ENCODE measurements at places on chromosomes 6 and 20. TPM values are rescaled to one million over a fixed set of nuclear protein-coding genes. Genes with fewer than 3 reads are reported as not detected.

DNA sequence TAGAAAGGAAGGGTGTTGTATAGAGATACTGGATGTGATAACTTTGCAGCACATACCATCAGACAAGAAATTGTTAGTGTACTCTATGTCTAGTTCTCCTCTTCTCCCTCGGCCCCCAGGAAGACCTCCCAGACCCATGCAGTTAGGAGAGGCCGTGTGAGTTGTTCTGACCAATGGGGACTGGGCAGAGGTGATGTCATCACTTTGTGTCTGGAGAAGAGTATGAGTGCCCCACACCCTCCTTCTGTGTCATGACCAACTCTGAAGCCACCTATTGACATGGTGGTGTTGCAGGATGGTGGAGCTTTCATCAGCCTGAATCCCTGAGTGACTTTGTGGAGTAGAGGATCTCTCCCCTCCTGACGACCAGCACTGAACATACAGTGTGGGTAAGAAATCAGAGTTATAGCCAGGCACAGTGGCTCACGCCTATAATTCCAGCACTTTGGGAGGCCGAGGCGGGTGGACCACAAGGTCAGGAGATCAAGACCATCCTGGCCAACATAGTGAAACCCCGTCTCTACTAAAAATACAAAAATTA is 72.2 kb downstream of the IPCEF1 start:
- no peak for DNase-seq

The SIRT5 gene
- total RNA-seq, result 7.1 TPM

The DZANK1 gene
- 2.9 TPM for total RNA-seq

DNA sequence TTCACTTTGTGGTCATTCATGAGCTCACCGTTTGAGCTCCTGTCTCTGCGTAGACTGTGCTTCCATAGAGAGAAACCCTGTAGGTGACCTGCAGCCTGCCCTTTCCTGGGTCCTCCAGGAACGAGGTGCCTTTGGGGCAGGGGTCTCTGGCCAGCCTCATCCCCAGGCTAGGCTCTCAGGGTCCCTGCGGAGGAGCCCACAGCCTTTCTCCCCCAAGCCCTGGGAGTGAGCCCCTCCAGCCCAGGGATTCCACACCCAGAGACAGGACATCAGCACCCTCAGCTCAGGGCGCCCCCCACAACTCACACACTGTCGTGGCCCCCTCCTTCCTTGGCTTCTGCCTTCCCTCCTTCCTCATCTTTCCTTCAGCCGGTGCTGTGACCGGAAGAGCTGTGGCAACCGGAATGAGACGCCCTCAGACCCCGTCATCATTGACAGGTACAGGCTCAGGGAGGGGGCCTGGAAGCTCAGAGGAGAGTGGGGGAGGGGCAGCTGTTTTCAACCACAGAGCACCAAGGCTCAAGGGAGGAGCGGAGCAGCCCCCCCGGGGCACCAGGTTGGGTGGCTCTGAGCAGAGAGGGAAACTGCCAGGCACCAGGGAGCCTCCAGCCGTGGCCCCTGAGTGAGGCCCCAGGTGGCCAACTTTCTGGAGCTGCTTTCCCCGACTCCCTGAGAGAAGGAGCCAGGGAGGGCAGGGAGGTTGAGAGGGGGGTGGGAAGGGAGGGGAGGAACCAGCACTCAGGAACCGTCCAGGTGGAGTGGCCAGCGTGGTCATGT is 16.8 kb downstream of the EBF4 start:
- DNase-seq, result peak; percentile 93

GRCh38 chr6:10099529-10100140 is 315.2 kb downstream of the TFAP2A start:
- no peak for DNase-seq

The GNAS-AS1 gene
- total RNA-seq, result not detected

The DEFB110 gene
- not detected for total RNA-seq

The ULBP3 gene
- total RNA-seq, result 1.7 TPM

The LY6G6C gene
- not detected for total RNA-seq

The TBX18 gene
- 9.8 TPM for total RNA-seq

DNA sequence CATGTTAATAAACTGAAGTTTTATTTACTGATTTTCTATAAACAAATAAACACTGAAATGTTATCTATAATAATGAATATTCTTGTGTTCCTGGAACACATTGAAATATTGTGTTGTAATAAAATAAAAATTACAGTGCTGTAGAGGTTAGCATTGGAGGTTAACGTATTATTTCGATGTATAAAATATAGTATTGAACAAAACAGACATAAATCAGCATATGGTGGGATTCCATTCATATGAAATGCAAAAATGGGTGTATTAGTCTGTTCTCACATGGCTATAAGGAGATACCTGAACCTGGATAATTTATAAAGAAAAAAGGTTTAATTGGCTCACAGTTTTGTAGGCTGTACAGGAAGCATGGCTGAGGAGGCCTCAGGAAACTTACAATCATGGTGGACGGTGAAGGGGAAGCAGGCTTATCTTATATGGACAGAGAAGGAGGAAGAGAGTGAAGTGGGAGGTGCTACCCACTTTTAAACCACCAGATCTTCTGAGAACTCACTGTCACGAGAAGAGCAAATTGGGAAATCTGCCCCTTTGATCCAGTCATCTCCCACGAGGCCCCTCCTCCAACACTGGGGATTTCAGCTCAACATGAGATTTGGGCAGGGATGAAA is 24.6 kb upstream of the BMP6 start:
- DNase-seq, result no peak

GRCh38 chr6:85191656-85192055 is 258.2 kb upstream of the NT5E start:
- DNase-seq, result no peak

The SLC17A3 gene
- not detected for total RNA-seq

GRCh38 chr6:84773133-84773430 is 8.7 kb upstream of the TBX18 start:
- DNase-seq, result no peak

The ITPA gene
- 52.5 TPM for total RNA-seq

The SRSF12 gene
- 0.25 TPM for total RNA-seq

The FOXP4 gene
- 7.4 TPM for total RNA-seq

DNA sequence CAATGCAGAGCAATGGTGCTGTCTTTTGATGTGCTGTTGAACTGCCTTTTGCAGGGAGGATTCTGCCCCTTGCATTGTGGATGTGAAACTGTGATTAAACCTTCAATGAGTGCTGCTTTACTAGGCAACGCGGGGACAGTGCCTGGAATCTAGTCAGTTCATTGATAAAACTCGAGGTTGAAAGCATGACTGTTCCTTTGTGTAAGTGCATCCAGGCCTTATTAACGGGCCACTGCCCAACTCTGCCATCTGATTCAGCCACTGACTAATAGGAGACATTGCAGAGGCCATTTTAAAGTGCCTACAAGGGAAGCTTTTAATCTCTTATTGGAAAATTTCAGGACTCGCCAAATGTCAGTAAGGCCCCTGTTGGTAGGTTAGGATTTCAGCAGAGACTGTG is 49.3 kb downstream of the SLC35F1 start:
- DNase-seq, result no peak

DNA sequence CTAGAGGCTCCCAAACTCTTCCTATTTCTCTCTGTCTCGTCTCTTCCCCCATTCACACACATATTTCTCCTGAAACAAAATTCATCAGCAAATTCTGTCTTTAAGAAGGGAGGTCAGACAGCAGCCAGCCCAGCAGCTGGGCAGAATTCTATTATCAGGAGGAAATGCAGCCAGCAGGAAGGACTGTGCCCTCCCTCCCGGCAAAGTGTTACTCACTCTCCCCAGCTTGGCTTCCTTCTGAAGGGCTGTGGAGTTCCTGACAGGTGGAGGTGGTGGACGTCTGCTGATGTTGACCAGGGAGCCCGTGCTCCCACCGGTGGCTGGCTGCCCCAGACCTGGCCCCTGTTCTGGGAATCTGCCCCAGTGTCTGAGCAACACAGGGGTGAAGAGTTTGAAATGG is 37.3 kb downstream of the KCNB1 start:
- no peak for DNase-seq

DNA sequence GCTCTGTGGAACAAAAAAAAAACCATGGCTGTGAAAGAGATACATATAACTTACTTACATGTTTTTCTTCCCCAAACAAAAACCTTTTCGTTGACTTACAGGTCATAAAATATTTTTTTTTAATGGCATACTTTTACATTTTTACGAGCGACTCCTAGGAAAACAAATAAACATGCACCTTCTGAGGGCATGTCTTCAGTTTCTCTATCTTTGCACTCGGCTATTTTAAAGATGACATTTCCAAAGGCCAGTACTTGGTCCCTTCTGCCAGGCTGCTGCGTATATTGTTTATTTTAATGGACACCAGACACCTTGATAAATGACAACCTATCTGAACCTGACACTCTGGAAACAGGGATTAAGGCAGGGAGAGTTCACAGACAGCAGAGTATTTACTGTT is 49.4 kb downstream of the PIGU start:
- DNase-seq, result no peak

The C4B gene
- total RNA-seq, result 23.1 TPM

GRCh38 chr6:134123666-134124208 is 71.3 kb upstream of the SLC2A12 start:
- no peak for DNase-seq

GRCh38 chr6:24274441-24275083 is 83.3 kb downstream of the DCDC2 start:
- DNase-seq, result no peak

The NR2E1 gene
- total RNA-seq, result not detected

GRCh38 chr6:68718385-68719073 is 83.4 kb downstream of the ADGRB3 start:
- DNase-seq, result no peak

DNA sequence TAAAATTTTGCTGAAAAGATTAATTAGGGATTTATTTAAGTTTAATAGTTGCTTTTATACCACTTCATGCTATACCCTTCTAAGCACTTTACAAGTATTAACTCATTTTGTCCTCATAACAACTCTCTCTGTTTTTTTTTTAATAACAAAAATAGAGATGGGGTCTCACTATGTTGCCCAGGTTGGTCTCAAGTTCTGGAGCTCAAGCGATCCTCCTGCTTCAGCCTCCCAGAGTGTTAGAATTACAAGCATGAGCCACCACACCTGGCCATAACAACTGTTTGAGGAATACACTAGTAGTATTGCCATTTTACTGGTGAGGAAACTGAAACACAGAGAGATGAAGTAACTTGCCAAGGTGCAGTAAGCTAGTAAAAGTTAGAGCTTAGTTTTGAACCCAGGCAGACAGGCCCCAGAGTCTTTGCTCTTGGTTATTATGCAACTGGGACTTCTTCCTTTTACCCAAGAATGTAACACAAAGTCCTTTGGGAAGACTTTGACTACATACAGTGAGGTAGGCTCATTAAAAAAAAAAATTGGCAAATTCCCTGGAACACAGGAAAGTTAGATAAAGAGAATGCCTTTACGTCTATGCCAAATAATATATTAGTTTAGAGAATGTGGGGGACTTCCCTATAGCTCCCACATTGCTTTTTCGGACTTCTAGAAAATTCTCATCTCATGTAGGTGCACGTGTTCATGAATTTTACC is 11.4 kb downstream of the ANKS1A start:
- no peak for DNase-seq

DNA sequence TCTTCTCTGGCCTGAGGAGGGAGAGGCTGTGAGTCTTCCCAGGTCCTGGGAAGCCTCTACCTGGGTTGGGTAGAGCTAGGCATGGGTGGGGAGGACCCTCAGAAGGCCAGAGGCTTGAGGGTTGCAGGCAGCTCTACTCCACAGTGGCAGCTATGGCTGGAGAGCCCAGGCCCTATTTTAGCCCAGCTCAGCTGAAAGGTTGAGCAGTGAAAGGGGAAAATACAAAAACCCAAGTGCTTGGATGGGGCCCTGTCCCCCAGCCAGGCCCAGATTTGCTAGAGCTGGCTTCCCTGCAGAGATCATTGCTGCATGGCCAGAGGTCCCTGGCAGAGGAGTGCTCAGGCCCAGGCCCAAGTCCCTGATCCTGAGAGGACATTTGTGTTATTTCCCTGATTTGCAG is 45.7 kb downstream of the SUN5 start:
- DNase-seq, result no peak

DNA sequence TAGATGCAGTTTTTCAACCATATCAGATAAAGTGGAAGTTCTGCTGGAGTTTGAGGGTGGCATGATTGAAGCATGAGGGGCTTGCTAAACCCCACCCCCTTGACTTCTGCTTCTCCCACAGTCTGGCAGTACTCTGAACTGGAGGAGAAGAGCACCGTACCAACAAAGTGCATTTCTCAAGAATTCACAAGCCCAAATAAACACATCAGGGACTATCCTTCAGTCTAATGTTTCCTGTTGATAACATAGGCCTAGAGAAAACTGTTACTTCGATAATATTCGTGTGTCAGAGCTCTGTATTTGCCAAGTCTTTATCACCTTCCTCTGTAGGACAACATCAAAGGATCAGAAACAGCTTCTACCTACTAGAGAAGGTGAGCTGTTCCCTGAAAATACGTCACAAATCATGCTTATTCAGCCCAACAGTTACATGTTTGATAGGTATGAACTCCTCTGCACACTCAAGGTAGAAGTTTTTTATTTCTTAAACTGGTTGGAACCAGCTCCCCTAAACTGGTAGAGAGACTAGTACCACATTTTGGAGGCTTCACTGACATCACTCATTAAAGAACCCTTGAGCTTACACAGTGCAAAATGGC is 153.2 kb upstream of the PRND start:
- DNase-seq, result no peak

DNA sequence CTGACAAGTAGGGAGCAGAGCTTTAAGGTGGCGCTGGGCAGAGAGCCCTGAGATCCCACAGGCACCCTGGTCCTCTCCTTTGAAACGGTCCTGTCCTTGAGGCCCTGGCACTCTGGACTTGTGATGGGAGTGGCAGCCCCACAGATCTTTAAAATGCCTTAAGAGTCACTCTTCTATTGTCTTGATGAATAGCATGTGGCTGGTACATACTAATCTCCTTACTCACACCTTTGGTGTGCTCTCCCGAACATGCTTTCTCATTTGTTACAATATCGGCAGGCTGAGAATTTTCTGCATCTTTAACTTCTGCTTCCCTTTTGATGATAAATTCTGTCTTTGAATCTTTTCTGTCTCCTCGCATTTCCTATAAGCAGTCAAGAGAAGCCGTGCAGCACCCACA is 333.8 kb downstream of the TFAP2A start:
- DNase-seq, result no peak

GRCh38 chr6:15391500-15391899 is 145.6 kb downstream of the JARID2 start:
- DNase-seq, result no peak

The GPR6 gene
- not detected for total RNA-seq

DNA sequence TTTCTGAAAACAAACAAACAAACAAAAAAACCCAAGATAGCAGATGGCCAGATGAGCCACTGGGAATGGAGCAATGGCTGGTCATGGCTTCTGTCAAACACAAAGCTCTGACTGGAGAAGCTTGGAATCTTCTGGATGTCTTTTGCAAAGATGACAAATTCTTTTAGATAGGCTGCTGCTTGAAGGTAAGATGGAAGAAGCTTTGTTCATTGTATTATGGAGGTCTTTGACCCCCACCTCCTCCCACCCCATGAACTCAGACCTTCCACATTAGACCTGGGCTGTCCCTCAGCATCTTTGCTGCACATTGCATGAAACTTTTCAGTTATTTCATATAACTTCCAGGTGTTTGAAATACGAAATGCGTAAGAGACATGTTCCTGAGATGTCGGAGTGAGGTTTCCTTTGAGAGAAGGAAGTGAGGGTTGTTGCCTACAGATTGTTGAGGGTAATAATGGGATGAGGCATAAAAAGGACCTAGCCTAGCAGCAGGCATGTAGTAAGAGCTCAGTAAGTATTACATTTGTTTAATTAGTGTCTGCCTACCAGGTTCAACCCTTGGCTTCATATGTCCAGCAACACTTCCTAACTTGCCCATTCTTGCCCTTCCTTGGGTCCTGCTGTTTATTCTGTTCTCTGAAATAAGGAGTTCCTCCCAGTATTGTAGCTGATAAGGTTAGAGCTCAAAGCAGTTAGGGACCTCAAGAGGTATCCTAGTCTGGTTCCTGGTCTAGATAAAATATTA is 51.4 kb upstream of the IER3 start:
- no peak for DNase-seq

- no peak for DNase-seq
Measured at GRCh38 chr6:870096-870495, 177.2 kb upstream of the EXOC2 start.

Data from vagina (tissue), 2 donors.